Forelimb muscle (tissue), 1 donor: ENCODE measurements at places on chromosomes 6 and 20.

DNA sequence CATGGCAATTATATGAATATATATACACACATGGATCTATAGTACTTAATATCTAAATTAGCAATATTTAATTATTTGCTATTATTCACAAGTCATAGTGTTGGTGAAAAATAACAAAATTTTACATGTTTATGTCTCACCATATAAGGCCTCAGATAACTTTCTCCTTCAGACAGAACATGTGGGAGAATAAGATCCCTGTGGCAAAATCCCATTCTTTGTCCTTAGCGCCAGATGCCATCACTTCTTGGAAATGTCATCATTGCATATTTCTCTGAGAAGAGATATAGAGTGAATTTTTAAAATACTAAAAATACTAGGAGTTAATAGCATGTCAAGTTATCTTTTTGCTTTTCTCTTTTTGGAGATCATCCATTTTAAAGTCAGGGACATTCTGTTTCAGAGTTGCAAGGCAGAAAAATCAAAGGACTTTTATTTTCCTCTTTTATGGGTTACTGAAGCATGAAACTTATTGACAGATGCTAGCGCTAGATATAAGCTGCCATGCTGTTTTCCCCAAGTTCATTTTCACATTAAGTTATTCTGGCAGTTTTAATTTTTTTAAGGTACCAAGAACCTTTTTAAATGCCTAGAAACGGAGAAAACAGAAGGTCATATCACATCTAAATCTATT lies 30.4 kb upstream of the STXBP5 start:
- DNase-seq: no peak

- DNase-seq: no peak
Measured at GRCh38 chr20:32446301-32447100, 88.4 kb downstream of the ASXL1 start.

GRCh38 chr20:56843386-56843785 lies 214.3 kb downstream of the TFAP2C start:
- no peak for DNase-seq

DNA sequence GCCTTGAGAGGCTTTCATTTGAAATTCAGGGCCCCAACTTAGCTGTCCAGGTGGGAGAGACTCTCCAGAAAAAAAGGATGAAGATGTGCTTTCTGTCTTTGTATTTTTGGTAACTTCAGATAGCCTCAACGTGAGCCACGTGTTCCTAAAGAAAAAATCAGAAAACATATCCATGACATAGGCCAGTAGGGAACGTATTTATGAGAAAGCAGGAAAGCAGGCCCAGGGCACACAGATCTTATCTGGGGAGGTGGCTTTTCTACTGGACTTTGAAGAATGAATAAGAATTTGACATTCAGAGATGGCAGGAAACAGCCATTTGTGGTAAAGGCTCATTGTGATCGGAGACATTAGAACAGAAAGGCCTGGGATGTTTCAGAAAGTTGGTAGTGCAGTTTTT lies 21.2 kb upstream of the EXOC2 start:
- DNase-seq: no peak

GRCh38 chr6:106561686-106562405 lies 67.5 kb downstream of the RTN4IP1 start:
- no peak for DNase-seq

DNA sequence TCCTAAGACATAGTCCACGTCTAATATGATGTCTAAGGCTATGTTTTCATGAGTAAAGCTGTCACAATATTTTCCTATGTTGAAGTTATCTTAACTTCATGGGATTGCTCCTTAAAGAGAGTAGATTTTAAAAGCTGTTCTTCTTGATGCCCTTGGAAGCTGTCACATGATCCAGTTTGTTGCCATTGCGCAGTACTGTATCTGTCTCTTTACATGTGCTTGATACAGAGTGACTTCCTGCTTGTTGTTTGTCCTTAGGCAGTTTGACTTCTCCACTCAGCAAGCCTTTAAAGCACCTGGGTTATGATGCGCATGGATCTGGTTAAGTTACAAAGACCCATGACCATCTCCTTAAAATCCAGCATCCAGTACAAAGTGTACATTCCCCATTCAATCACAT lies 85.4 kb downstream of the CDYL start:
- DNase-seq: no peak
